Activated CD4-positive, alpha-beta T cell treated with anti-CD3 and anti-CD28 coated beads, Interleukin-10, Interleukin-2, amounts not matched to agents 100 ng/mL and 50 ng/mL, durations not matched to agents 16 hours and 8 hours (primary cell): ENCODE measurements at places on chromosomes 11 and 22.

DNA sequence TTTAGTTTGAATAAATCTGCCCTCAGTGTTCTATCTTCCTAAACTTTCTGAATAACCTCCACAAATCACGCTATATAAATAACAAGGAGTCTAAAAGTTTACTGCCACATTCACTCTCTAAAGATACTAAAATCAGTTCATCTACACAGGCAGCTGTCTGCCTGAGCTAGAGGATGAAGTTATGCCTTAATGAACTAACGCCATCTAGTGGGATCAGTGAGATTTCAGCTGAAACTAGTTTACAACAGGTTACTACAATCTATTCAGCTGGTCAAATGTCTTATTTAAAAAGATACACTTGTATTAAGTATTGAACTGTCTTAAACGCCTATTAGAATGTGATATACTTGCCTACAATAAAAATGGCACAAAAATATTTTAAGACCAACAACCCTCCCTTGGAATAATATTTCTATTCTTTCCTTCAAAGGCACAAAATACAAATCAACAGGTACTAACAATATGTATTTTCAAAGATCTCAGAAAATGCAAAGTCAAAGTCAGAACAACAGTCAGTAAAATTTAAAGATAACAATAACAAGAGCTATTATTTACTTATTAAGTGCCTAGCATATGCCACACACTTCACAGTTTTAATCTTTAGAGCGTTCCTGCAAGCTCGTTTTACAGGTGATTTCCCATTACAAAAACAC, 84.1 kb downstream of the LARGE2 start:
- peak; percentile 64 for DNase-seq

DNA sequence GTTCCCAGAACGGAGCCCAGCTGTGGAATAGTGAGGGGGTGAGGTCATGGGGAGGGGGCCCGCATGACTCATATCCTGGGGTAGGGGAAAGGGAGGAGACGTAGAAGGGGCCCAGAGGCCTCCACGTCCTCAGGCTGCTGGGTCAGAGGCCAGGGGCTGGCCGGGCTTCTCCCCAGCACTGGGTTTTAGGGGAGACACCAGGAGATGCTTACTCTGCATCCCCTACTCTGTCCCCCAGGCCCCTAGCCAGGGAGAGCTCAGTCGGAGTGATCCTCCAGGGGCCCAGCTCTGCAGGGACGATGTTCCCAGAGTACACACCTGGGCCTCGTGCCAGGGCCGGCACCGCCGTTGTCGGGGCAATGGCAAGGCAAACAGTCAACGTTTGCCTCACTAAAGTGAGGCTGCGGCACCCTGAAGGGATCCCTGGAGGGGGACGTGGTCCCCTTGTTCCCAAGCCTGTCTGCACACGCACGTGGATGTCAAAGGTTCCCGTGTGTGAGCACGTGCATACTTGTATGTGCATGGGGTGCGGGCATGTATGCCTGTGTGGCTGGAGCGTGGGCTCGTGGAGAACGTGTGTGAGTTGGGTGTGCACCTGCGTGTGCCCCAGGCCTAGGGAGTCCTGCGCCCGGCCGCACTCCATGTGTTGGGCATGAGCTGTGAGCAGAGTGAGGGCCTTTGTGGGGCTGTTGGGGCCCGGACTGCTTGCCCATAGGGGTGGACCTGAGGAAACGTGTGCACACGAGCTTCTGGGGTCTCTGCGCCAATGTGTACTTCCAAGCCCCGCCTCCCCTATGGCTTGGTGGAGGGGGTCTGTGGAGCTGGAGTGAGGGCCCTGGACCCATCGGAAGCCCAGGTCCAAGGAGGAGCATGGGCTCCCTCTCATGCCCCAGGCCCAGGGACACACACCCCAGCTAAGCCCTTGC, 14.2 kb downstream of the PRR33 start:
- no peak for DNase-seq

GRCh38 chr11:6855971-6856541, 6.8 kb upstream of the OR10A2 start:
- no peak for DNase-seq

DNA sequence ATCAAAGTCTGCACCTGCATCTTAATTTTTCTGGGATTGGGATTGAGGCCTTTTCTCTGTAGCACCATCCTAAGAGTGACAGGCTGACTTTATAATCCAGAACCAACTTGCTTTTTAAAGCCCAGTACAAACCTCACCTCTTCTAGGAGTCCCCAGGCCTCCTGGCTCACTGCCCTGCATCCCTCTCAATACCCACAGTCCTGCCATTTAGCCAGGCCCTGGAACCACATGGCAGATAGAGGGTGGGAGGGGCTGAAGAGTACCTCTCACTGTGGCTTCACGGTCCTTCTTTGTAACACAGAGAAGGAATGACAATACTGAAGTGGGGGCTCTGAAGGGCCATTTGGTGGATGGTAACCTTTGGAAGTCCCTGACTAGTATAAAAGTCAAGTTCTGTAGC, 63.5 kb upstream of the PHOX2A start:
- DNase-seq = no peak

DNA sequence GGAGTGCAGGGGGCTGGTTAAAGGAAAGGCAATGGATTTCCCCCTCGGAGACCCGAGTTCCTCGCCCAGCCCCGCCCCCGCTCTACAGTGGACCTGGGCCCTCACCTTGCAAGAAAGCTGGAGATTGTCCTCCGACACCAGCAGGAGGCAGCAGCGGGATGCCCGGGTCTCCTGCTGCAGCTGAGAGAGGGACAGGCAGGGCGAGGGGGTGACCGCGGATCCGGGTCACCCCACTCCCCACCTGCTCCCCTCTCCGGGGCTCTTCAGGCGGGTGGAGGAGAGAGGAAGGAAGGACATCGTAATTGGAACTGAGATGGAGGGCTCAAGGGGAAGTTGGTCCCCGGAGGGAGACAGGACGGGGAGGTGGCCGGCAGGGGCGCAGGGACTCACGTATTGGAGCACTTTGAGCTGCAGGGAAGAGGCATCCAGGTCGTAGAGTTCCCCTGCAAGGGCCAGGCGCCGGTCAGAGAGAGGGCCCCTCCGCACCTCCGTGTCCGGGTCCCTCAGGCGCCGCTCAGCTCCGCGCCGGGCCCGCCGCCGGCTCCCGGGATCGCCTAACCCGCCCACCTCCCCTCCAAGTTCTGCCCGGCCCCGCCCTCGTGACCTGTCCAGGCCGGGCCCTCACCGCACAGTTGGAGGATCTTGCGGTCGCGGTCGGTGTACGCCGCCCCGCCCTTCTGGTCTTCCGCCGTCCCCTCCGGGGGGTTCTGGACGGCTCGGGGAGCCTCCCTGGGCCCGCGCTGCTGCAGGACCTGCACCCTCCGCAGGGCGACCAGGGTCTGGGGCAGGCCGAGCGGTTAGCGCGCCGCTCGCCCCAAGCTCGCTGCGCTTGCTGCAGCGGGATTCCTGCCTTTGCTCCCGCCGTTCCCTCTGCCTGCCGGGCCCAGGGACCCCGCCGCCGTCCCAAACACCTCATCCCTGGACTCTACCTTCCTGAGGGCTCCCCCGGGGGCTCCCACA, 84.1 kb downstream of the PDE2A start:
- peak; percentile 53 for DNase-seq

DNA sequence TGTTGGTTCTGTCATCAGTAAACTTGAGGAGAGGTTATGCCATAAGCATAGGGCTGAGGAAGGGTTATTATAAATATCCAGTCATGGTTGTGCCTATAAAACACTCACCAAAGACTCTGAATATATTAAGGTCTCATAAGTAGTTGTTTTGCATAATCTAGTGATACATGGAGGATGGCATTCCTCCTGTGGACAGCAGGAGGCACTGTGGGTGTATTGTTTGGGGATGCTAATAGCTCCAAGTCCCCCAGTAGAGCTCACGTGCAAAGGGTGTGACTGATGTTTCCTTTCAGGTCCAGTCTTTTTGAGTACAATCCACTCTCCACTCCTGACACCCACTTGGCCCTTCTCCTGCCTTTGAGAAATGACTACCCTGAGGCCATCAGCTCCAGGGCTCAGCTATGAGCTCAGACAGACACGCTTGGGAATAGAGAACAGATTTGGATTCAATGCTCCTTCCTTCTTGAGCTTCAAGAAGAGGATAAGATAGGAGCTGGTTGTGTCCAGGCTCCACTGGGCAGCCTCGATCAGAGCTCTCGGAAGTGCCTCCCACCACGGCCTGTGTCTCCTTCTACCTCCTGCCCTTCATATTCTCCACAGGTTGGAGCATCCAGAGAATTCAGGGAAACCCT, 85.2 kb upstream of the IGLL5 start:
- peak; percentile 41 for DNase-seq

GRCh38 chr11:32105871-32106560, 15.1 kb downstream of the RCN1 start:
- no peak for DNase-seq

GRCh38 chr11:131302836-131303235, 67.6 kb upstream of the NTM start:
- no peak for DNase-seq

DNA sequence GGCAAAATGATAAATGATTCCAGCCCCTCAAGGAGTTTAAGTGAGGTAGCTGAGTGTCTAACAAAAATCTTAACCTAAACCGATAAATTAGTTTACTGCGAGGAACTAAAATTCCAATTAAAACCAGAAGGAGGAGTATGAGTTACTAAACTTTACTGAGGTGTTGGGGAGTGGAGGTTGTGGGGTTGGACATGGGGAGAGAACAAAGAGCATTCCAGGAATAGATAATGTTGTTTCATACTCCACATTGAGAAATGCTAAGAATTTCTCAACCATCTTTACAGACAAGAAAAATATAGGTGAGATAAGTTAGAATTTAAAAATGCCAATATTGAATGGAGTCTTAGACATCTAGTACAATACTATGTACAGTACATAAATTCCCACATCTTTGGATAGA, 488.6 kb downstream of the METTL15 start:
- DNase-seq = no peak

- DNase-seq = peak; percentile 26
Measured at GRCh38 chr11:7575841-7576725, 62.3 kb downstream of the PPFIBP2 start.

DNA sequence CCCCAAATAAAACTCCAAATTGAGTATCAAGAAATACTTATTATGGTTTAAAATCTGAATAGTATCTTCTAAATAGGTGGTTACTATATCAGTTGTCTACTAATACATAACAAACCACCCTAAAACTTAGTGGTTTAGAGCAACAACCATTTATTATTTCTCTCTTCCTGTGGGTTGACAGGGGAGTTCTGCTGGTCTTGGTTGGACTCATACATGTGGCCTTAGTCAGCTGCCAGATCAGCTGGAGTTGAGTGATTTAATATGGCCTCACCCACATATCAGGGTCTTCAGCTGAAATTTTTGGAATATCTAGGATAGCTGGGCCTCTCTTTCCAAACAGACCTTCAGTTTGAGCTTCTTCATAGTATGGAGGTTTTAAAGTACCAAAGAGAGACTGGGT, 34.5 kb downstream of the C11orf65 start:
- DNase-seq = no peak
